ENCODE measurements at places on chromosomes 2 and 18.

DNA sequence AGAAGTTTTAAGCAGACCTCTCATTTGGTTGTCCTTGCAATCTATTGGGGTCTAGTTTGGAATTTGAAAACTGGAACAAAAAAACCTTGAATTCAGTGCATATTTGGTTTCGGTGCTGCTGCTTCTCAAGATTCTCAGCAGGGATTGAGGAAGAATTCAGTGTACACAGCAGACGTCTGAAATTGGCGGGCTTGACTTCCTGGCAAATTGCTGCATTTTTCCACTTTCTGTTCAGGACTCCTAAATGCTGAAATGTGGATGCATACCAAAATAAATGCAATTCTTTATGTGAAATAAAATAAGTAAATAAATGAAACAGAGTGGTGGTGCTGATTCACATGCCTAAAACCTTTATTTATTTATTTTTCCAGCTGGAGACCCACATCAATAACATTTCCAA is 332.4 kb upstream of the KYNU start:
- DNase-seq = no peak

GRCh38 chr2:98547092-98547790 is 61.1 kb downstream of the COA5 start:
- no peak for DNase-seq

DNA sequence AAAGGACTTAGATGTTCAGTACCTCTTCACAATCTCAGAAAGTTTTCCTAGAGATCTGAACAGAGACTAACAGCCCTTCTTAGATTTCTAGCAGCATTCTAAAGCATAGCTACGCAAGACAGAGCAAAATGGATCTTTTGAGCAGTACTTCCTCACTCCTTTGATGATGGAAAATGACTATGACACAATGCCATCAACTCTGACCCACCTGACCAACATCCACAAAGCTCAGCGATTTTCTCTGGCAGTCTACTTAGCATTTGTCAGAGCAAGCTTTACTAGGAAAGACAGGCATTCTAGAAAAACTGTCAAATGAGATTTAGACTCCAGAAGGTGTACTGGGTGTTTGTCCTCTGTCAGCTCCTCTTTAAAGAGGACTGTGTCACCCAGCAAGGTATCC is 180.9 kb upstream of the ACVR2A start:
- no peak for DNase-seq

- DNase-seq = no peak
These were observed 223.0 kb downstream of the UBE2E3 start for GRCh38 chr2:181203412-181203811.

GRCh38 chr2:134174711-134175110 is 79.2 kb upstream of the MGAT5 start:
- DNase-seq = no peak

GRCh38 chr2:144198116-144198515 is 321.8 kb downstream of the ZEB2 start:
- DNase-seq = no peak

DNA sequence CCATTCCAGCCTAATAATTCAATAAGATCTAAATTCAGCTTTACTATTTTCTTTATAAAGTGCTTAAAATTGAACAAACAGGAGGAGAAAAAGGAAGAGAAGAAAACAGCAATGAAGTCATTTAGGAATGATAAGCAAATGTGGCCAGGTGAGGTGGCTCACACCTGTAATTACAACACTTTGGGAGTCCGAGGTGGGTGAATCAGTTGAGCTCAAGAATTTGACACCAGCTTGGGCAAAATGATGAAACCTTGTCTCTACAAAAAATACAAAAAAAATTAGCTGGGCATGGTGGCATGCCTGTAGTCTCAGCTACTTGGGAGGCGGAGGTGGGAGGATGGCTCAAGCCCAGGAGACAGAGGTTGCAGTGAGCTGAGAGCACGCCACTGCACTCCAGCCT is 129.0 kb downstream of the CAMKMT start:
- DNase-seq = no peak

DNA sequence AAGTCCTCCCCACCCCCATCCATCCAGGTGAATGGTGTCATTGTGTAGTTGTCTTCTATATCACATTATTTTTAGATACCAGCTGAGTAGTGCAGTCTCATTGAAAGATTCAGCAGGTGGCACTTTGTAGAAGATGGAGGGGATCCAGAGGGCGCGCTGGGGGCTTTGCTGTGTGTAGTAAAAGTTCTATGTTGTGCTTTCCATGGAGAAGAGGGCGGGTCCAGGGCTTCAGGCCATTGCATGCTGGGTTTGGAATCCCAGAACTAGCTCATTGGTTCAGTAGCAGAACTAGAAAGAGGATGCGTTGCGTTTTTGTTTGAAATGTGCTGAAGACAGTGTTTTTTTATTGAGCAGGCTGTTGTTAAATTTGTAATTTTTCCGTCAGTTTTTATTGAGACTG is 120.0 kb downstream of the MAP4K4 start:
- no peak for DNase-seq

DNA sequence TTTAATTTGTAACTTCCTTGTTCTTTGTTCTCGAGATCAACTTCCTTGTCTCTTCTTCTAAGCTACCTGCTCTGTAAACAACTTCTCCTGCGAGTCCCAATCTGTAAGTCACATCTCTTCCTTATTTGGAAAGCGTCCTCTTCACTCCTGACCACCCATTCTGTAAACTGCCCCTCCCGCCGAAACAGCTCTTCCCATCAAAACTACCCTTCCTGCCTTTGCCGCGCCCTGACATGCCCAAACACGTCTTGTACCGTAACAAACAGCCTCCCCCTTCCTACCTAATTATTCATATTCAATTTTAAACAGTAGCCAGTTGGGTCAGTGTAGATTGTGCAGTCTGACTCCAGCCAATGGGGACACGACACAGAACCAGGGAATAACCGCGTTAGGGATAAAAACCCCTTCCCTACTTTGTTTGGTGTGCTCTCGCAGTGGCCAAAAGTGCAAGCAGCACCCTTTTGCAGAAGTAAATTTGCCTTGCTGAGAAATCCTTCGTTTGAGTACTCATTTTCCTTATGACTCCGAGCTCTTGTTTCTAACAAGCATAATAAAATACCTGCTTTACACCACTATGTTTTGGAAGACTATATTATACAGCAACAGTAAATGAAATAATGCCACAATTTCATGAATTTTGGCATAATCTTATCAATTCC is 39.8 kb downstream of the PIAS2 start:
- no peak for DNase-seq

- no peak for DNase-seq
These were observed 4.9 kb upstream of the LBH start for GRCh38 chr2:30226144-30227032.

DNA sequence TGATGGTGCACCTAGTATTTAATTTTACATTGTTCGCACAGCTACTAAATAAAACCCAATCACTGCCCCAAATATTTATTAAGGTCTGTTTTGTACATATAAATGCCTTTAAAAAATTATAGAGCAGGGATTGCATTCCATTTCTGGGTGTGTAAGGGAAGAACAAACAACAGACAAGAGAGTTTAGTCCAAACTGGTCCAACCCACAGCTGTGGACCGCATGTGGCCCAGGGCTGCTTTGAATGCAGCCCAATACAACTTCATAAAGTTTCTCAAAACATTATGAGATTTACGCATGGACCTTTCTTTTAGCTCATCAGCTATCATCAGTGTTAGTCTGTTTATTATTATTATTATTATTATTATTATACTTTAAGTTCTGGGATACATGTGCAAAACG is 114.8 kb upstream of the LRATD1 start:
- DNase-seq = no peak

GRCh38 chr2:174981331-174981730 is 23.9 kb downstream of the CHN1 start:
- DNase-seq = no peak

GRCh38 chr2:37653093-37653492 is 18.3 kb downstream of the CDC42EP3 start:
- DNase-seq = no peak
